ENCODE measurements at places on chromosomes 11 and 22. TPM values are rescaled to one million over a fixed set of nuclear protein-coding genes. Genes with fewer than 3 reads are reported as not detected.

The OVOL1 gene
- not detected for polyA plus RNA-seq

- DNase-seq: no peak
Measured at GRCh38 chr11:109486129-109486528, 64.1 kb downstream of the C11orf87 start.

GRCh38 chr11:1746511-1746931 lies 3.9 kb downstream of the IFITM10 start:
- no peak for DNase-seq

The CDC42EP2 gene
- 21.1 TPM for polyA plus RNA-seq

The SMDT1 gene
- 28.9 TPM for polyA plus RNA-seq

The CCDC73 gene
- not detected for polyA plus RNA-seq

The SUSD2 gene
- polyA plus RNA-seq: 1.1 TPM

DNA sequence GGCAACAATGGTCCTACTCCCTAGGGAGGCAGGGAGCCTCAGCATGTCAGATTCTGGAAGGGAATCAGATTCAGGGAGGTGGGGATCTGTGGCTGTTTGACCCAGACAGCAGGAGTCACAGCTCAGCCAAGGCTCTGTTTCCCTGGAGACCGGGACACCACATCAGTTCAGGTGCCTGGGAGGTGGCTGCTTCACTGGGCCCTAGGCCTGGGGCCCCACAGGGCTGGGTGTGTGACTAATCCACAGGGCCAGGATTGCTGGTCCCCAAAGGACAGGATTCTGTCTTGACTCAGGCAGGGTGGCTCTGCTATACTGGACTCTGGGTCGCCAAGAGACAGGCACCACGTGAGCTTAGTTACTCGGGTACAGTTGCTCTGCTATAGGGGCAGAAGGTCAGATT lies 3.5 kb upstream of the OR5AN1 start:
- no peak for DNase-seq

The CHRNA10 gene
- polyA plus RNA-seq: 0.25 TPM

GRCh38 chr22:35910003-35910769 lies 118.4 kb downstream of the RBFOX2 start:
- DNase-seq: no peak

DNA sequence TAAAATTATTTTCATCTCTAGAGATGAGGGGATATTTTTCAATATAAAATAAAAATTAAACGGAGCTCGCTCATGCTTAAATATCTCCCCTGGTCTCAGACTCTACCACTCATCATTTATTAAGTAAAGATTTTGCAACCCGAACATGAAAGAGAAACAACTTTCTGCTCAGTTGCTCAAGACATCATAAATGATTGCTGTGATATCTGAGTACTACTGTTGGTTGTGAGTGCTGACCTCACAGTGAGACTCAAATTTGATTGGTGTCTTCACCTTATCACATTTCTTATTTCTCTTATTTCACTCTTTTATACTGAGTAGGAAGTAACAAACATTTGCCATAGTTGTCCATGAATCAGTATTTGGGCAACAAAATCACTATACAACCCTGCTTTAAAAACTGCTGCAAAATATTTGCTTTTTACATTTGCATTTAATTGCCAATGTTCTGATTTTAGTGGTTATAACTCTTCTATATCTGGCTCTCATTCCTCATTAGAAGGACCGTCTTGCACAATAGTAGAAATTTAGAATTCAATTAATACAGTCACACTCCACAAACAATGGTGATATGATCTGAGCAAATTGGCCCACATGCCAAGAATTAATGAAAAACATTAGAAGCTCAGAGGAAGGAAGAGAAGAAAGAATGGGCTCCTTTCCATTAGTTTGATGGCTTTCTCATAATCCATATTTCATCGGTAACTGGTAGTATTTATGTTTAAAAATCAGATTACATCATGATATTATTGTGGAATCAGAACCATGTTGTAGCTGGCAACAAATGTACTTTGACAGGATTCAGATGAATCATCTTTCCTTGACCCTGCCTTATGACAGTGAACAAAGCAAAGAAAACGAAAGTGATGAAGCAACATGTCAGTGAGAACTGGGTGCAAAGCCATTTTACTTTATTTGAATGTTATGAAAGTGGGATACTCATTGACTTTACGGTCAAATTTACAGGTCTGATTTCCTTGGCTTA lies 973.6 kb upstream of the TENM4 start:
- DNase-seq: no peak

GRCh38 chr11:129856036-129856435 lies 39.3 kb downstream of the NFRKB start:
- no peak for DNase-seq

- no peak for DNase-seq
Measured at GRCh38 chr11:102946237-102946636, 9.3 kb downstream of the MMP13 start.

DNA sequence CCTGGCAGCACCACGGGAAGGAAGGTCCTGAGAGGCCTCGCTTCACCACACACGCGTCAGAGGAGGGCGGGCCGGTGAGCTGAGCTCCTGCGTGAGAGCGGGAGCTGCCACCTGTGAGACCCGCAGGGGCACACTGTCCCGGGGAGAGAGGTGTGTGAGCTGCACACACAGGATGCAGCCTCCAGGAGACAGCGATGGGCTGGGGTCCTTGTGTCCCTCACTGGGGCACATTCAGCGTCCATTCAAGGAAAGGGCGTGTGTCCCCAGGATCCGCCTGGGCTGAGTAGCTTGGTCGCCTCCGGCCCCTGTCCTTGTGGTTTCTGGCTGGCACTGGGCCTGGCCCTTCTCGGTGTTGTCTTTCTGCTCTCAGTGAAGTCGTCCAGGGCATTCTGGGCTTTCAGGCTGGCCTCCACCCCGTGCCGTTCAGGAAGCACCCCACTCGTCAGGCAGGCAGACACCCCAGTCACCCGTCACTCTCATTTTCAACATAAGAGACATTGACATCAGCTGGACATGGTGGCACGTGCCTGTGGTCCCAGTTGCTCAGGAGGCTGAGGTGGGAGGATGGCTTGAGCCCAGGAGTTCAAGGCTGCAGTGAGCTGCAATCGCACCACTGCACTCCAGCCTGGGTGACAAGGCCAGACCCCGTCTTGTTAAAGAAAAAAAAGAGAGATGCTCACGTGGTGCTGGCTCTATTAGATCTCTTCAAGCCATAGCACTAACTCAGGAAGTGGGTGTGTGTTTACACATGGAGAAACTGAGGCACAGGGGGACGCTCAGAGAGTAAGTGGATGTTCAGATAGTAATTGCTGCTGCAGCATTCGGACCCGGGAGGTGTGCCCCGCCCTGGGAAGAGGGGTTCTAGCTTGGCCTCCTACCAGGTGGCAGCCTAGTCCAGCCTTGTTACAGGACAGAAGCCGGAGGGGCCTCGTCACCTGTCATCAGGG lies 1081.6 kb downstream of the BRD1 start:
- DNase-seq: no peak

DNA sequence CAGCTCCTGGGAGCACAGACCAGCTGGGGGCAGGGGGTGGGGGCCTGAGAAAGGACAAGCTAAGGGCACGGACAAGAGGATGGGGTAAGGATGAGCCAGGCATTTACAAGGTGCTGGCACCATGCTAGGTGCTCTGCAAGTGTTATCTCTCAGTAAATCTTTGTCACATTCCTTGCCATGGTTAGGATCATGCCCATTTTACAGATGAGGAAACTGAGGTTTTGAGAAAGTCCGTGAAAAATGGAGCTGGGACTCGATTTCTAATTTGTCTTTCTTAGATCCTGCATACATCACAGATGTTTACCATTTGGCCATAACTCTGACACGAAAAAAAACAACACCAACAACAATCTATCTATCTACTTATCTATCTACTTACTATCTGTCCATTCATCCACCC lies 429.7 kb downstream of the MIAT start:
- DNase-seq: no peak

DNA sequence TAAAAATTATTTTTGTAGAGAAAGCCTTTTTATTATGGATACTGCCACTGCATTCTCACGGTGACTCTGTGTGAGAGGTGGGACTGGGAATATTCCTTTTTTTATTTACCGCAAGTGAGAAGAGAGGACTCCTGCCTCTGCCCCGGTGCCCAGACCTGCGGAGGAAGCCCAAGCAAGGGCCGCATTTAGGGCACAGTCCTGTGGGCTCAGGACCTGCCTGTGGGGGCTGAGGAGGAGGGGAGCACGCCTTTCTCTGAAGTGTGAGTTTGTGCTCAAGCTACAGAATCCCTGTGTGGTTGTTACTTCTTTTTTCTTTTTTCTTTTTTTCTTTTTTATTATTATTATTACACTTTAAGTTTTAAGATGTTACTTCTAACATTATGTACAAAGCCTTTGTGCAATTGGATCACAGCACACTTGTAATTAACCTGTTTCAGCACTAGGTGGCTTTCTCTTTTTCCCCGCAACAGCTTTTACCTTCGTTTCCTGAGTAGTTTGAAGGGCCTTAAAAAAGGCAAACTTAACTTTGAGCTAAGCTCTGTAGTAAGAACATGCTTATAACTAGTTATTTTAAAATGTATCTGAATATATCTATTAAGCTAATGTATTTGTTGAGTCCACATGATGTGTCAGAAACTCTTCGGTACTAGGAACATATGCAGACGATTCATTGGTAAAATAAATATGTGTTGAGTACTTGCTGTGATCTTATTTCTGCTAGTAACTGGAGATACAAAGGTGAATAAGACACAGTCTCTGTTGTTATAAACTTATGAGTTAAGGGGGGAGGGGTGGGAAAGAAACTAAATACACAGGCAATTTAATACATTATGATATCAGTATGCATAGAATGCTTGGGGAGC lies 18.3 kb downstream of the AMOTL1 start:
- DNase-seq: no peak

GRCh38 chr22:44084044-44084772 lies 60.1 kb downstream of the PARVB start:
- no peak for DNase-seq

GRCh38 chr11:134615041-134615615 lies 203.1 kb upstream of the B3GAT1 start:
- no peak for DNase-seq

The C11orf86 gene
- not detected for polyA plus RNA-seq

- DNase-seq: no peak
Measured at GRCh38 chr11:8928981-8929615, 3.6 kb downstream of the C11orf16 start.

The CBX6 gene
- 19.8 TPM for polyA plus RNA-seq

The HBB gene
- 0.22 TPM for polyA plus RNA-seq

DNA sequence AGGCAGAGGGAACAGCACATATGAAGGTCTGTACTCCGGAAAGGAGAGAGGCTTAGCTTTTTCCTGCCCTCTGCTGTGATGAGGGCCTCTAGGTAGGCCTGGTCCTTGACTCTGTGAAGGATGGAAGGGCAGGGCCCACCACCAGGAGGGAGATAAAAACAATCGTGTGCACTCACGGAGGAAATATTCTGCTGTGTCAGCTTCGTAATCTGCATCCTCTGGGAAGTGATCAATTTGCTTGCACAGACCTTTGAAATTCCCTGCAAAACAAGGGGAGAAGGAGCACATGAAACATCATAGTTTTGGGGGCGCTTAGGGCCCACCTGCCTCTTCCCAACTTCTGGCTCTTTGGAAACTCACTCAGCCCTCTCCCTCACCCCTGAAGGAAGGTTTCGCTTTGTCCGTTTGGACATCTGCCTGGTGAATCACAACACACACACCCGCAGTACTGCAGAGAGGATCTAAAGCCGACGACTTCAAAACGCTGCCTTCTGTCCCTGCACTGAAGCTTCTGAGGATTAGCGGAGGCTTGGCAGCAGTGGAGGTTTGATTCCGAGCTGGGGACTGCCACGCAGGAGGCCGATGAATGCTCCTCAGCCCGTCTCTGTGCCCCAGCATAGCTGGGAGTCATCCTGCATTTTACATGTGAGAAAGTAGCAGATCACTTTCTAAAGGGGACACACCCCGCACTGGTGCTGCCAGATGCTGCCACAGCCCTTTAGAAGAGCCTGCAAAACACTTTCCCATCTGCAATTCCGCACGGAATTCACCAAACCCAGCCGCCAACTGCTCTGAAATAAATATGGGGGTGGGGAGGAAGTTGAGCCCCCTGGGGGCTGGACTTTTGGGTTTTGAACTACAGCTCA lies 58.6 kb upstream of the EIF3D start:
- DNase-seq: no peak

GRCh38 chr11:15011776-15012345 lies 39.7 kb upstream of the CALCA start:
- DNase-seq: no peak

GRCh38 chr11:75900848-75901247 lies 85.8 kb downstream of the UVRAG start:
- no peak for DNase-seq

The SEPTIN3 gene
- polyA plus RNA-seq: 0.22 TPM

- DNase-seq: no peak
Measured at GRCh38 chr11:35167426-35167954, 28.5 kb downstream of the CD44 start.

GRCh38 chr22:38311323-38311620 lies 6.0 kb downstream of the CSNK1E start:
- DNase-seq: no peak

GRCh38 chr11:132960273-132961078 lies 571.8 kb downstream of the OPCML start:
- no peak for DNase-seq

The FOLR2 gene
- not detected for polyA plus RNA-seq

- no peak for DNase-seq
Measured at GRCh38 chr22:35544189-35544588, 3.6 kb downstream of the RASD2 start.

GRCh38 chr11:115078461-115079438 lies 400.4 kb downstream of the NXPE2 start:
- no peak for DNase-seq

GRCh38 chr11:25327656-25328055 lies 830.8 kb downstream of the LUZP2 start:
- DNase-seq: no peak

DNA sequence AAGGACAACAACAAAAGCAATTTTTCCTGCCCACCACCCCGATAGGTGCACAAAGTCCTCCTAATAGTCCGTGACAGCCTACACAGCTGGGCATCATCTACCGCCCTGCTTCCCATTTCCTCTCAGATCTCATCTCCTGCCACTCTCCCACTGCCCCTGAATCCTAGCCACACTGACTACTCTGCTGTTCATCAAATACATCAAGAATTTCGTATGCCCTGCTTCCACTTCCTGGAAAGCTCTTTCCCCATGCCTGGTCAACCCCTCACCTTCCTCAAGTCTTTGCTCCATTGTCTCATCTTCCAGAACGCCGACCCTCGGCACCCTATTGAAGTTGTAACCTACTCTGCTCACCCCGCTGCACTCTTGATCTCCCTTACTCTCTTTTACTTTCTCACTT lies 320.1 kb downstream of the OPCML start:
- DNase-seq: no peak

DNA sequence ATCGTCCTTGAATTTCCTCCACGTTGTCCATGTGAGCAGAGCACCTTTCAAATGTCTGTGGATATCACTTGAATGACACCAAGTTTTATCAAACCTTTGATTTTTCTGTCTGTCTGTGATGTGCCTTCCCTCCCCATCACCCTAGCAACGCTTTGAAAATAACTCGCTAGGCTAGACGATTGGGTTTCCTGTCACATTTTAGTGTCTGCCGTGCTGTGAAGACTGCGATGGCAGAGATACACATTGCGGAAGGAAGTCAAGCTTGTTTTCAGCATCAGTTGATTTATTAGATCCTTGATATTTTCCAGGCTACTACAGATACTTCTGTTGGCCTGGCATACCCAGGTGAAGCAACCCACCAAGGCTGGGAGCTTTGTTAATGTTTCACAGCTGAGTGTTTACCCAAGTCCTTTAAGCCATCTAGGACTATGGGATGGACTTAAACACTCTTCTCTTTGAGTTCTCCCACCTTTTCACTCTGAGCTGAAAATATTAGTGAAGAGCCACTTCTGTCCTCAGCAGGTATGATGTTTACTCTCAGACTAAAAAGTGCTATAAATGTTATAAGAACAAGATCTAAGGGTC lies 93.6 kb upstream of the CD44 start:
- no peak for DNase-seq

The SYT12 gene
- polyA plus RNA-seq: 0.30 TPM

The IL18 gene
- polyA plus RNA-seq: 0.46 TPM

The SAA4 gene
- polyA plus RNA-seq: not detected

The SERPIND1 gene
- 0.09 TPM for polyA plus RNA-seq

Data from AG04450 (cell line).